NCI-H460 (cell line): ENCODE measurements at places on chromosomes 4 and X.
A peak's percentile ranks its signal among the peaks of the same experiment; 100 is the strongest.

DNA sequence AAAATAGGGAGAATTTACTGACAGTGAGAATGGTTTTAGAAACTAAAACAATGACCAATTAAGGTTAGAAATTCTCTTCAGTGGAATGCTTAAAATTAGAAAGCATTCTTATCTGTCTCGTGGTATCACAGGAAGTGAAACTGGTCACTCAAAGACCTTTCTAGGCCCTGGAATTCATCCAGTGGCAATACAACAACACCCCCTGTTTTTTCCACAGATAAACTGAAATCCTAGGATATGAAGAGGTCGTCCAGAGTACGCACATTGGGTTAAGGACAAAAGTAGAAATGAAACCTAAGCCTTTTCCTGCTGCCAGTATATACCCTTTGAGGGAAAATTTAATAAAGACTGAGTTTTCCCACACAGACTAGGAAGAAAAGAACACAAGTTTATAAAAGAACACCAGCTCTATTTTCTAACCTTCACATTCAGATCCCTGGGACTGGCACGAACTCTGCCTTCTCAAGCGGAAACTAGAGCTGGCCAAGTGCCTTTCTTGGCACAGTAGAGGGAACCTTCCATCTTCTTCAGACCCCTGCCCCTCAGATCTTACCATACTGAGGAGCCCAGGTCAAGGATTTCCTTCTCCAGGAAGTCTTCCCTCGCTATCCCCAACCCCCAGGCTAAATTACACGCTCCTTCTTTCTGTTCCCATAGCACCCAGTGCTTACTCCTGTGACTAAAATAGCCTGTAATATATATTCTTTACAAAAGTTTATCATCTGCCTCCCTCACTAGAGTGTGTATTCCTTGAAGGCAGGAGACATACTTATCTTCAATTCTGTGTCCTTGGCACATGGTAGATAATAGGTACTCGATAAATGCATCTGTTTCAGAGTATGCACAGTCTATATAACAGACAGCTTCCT lies 16.9 kb downstream of the LHFPL1 start:
- DNase-seq, result no peak

DNA sequence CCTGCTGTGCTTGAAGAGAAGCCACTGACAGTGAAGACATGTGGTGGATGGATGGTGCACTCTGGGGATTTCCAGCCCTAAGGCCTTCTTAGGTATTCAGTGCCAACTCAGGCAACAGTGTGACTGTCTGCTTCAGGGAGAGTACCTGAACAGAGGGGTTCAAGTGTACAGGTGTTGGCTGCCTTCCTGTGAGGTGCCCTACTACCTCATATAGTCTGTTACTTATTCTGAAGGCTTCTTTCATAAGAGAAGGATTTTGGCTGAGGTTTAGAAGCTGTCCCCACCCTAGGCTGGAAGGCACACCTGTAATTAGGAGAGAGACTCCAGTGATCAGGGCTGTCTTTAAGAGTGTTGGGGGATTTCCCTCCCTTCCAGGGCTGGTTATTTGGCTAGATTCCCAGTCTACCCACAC lies 1.8 kb downstream of the FTHL17 start:
- no peak for DNase-seq

DNA sequence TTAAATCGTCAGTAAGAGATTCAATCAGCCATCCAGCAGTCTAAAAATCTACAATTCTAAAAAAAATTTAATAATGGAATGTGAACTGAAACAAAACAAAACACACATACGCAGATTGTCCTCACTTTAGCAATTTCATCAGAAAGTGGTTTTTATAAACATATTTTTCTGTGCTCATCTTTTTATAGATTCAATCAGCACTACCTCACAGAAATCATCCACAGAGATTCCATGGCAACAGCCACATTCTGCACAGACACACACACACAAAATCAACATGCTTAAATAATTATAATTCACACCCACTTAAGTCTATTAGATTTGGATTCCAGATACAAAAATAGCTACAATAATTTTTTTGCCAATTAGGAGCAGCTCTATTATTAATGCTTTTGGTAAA lies 149.0 kb upstream of the KCNIP4 start:
- DNase-seq, result no peak

- no peak for DNase-seq
Observed at GRCh38 chr4:3176367-3177229, 72.4 kb upstream of the MSANTD1 start.

- no peak for DNase-seq
Observed at GRCh38 chr4:148239494-148239985, 202.7 kb downstream of the NR3C2 start.

DNA sequence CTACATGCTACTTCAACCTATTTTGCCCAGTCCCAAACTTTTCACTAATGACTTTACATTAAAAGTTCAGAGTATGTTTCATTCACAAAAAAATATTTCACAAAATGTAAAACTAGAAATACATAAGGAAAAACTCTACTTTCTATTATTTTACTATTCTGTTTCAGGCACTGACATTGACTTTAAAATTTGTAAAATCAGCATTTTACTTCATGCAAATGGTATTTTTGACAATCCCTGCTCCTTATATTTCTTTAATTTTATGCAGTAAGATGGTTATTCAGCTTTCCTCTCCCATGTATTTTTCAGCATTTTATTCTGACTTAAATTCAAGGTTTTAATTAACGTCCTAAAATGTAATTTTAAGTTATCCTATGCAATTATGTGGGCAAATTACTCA lies 178.5 kb downstream of the COL25A1 start:
- no peak for DNase-seq

DNA sequence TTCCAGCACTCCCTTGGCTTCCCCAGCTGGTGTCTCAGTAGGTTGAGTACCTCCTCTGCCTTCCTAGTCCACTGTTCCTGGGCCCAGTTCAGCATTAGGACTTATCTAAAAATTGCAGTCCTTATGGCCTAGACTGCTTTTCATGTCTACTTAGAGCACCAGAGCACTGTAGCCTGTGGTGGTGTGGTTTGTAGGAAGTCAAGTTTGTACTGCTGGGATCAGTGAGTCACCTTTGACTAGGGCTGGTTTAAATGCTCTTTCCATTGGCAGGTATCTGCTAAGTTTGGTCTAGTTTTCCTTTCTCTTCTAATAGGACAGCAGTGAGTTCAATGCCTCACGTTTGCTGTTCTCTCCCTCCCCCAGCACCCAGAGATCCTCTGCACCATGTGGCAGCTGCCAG lies 233.6 kb upstream of the WDFY3 start:
- DNase-seq, result no peak

- DNase-seq, result no peak
Observed at GRCh38 chr4:119525771-119526712, 102.6 kb downstream of the PDE5A start.

- peak; percentile 91 for DNase-seq
Observed at GRCh38 chr4:125728568-125728967, 413.8 kb downstream of the FAT4 start.

DNA sequence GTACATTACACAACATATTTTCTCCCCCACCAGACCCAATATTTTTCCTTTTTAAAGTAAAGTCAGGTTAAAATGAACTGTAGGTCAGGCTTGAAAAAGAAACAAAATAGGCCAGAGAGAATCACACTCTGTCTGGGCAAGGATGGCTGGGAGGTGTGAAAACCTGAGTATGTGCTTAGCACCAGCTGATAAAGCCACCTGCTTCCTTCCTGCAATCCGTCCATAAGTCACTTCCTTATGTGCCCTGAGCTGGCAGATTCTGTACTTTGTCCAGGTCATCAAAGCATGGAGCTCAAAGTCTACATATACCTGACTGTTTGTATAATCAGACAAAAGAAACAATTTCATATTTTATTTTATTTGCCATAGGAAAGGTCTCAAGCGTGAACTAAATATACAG lies 37.7 kb downstream of the ANTXR2 start:
- DNase-seq, result no peak

GRCh38 chr4:47427935-47428334 lies 35.6 kb downstream of the COMMD8 start:
- no peak for DNase-seq

DNA sequence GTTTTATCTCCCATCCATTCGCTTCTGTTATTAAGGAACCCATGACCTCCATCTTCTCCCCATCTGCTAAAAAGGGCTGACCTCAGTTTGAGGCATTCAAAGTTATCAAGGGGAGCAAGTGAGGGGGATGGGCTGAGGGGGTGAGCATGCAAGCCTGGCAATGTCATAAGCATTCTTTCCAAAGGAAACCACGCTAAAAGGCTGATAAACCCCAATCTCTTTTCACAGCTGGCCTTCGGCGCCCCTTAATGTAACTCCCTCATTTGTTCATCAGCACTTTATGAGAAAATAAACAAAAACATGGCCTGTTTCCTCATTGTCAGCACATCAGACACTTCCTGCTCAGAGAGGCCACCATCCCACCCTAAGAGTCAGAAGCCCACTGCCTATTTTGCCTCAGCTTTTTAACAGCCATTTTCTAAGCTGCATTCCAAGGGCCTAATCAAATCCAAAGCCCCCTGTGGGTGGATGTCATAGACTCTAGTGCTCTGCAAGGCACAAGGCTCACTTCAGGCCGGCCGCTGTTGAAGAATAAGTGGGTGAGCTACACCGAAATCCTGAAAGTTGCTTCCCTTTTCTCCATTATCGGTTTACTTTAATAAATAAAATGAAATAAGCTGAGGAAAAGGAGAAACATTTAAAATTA lies 92.0 kb upstream of the SRD5A3 start:
- no peak for DNase-seq

GRCh38 chr4:83605744-83606172 lies 69.8 kb downstream of the GPAT3 start:
- no peak for DNase-seq

- DNase-seq, result no peak
Observed at GRCh38 chrX:129932821-129933321, 26.9 kb downstream of the UTP14A start.

- DNase-seq, result no peak
Observed at GRCh38 chr4:5980436-5981155, 37.6 kb downstream of the C4orf50 start.

DNA sequence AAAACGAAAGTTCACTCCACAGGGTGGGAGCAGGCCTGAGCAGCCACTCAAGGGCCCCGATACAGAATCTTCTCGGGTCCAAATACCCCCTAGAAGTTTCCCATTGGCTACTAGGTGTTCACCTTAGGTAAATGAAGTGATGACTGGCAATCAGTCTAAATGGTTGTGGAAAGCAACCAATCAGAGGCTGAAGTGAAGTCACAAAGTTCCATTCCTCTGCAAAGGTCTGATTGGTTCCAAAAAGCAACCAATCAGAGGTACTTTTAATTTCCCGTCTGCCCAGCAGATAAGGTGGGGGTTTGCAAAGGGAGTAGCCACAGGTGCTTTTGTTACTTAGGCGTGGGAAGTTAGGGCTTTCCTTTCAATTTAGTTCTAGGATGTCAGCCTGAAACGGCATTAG lies 58.2 kb upstream of the NKAP start:
- DNase-seq, result no peak

DNA sequence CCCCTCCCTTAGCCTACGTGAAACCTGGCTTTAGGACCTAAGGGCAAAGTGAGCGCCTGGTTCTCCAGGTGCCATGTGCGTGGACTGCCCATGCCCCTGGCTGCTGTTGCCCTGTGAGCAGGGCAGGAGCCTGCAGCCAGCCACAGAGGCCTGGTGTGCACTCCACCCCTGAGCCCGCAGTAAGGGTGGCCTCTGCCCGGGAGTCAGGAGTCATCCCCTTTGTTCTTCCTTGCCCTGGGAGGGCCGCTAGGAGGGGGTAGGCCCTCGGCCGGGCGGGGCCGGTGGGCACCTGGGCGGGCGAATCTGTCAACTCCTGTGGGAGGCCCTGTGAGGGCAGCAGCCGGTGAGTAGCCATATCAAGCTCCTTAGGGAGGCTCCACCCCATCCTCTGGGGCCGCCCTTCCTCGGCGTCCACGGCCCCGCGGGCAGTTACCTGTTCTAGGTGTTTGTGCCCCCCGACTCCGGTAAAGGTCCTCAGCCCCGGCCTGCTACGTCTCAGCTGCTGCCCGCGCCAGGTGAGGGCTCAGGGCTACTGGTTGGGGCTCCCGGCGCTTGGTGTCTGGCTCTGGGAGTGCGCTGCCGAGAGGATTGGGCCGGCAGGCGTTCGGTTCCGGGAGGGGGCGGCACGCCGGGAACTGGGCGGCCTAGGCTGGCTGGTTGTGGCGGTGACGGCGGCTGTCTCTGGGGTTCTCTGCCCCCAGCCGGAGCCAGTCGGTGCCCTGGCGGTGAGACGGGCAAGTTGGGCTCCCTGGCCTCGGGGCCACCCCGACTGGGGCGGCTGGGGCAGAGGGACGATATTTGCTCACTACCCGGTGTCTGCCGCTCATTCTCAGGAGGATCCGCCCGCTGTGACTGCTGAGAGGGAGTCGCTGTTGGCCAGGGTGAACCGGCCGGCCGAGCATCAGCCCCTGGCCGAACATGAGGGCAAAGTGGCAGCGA lies 1060.2 kb downstream of the TECRL start:
- no peak for DNase-seq

GRCh38 chr4:5019274-5019673 lies at the start of gene CYTL1:
TSS of gene CYTL1 (minus strand) at chr4:5019458. CDS start at chr4:5019445, 13 bp downstream.
- no peak for DNase-seq

DNA sequence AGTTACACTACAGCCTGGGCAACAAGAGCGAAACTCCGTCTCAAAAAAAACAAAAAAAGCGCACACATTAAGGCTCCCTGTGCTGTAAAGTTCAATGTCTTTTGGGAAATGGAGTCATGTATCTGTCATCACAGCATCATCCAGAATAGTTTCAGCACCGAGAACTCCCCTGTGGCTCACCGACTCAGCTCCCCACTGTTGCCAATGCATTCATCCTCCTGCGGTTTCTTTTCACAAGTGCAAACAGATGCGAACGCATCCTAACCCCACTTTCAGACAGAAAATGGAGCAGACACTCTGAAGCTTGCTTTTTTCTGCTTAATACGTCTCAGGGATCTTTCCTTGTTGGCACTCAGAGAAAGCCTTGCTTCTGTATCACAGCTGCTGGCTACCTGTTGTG lies 13.8 kb upstream of the SH3TC1 start:
- DNase-seq, result no peak

DNA sequence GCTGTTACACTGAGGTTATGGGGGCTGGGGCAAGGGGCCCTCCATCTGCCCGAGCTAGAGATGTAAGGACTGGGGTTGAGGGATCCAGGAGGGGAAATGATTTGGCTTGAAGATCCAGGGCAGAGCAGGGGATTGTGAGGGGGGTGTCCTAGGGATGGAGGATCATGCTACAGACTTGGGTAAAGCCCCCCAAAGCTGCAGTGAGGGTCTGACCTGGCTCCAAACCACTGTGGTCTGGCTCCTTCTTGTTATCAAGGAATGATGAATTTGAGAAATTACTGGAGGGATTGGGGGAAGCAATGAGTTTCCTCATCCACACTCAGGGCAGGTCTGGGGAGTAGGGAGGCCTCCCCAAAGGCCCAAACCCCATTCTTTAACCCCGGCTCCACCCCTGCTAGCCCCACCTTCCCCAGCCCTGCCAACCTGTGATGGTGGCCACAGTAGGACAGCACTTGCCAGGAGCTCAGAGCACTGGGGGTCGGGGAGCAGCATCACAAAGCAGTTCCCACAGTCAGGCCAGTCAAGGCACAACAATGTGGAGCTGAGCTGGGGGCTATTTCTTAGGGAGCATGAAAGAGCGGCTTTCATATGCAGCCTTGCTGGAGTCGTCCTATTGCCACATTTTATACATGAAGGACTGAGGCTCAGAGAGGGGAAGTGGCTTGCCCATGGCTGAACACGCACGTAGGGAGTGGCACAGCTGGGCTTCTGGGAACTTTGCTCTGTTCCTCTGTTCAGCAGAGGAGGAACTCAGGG lies 165.5 kb downstream of the EFNB1 start:
- DNase-seq, result no peak
